ENCODE measurements at places on chromosomes 4 and X.

GRCh38 chrX:22063284-22063683, 31.2 kb downstream of the PHEX start:
- peak; percentile 13 for DNase-seq

DNA sequence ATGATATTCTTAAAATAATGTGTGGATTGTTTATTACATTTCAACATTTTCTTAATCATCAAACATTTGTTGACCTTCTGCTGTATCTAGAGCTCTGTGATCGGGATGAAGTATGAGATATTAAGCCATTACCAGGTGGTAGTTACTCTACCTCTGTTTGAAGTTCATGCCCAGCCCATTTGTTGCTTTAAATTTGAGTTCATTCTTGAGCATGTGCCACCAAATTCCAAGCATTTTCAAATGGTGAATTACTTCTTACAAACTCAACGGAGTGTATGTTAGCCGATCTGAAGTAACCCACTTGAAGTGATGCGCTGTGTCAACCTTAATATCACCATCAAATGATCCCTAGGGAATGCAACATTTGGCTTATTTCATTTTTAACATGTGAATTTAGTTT, 7.3 kb upstream of the DTHD1 start:
- DNase-seq = no peak

- no peak for DNase-seq
These were observed 61.2 kb downstream of the SH3BGRL start for GRCh38 chrX:81263059-81263458.

DNA sequence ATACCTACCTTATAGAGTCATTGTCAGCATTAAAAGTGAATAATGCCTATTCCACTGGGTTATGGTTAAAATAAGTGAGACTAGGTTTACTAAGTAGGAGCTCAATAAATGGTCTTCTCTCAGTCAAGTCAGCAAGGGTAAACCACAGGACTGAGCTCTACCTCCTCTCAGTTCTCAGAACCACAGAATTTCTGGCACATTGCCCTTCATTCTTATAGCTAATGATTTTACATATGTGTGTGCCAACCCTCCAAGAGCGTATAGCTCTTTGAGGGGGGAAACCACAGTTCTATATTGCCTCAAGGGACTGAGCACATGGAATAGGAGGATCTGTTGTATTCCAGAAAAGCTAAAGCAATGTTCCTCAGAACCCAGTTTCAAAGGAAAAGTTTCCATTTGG, 124.8 kb downstream of the ATG4A start:
- DNase-seq = peak; percentile 8

DNA sequence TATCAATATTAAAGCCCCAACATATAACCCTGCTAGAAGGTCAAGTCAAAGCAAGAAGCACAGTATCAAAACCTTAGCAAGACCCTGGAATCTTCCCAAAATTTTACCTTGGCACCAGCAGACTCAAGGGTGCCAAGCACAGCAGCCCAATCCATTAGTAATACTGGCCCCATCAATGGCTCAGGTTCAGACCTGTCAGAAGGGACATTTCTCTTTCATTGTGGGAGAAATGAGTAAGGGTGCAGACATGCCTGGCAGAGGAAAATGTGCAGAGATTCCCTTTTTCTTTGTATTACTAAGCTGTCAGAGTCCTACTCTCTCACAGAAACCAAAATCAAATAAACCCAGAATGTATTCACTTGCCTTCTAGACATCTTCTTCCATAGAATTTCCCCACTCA, 203.9 kb downstream of the EVC2 start:
- DNase-seq = no peak

GRCh38 chr4:34181311-34181841, 2062.9 kb downstream of the ARAP2 start:
- DNase-seq = peak; percentile 91

DNA sequence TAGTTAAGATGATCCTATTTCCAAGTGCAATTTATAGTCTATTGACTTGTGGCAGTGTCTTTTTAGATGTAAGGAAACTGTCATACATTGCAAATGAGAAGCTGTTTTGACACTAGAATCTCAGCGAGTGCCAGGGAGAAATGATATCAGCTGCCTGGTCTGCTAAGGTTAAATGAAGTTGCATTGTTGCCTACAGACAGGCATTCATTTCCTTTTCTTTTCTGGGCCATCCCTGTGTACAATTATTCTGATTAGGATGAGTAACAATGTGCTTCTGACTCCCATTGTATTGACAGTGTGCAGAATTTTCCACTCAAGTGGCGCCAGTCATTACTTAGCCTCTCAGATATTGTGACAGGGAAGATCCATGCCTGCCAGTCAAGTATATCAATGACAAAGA, 231.2 kb downstream of the GPAT3 start:
- no peak for DNase-seq

GRCh38 chrX:141405853-141406492, 163.7 kb upstream of the SPANXC start:
- peak; percentile 40 for DNase-seq

DNA sequence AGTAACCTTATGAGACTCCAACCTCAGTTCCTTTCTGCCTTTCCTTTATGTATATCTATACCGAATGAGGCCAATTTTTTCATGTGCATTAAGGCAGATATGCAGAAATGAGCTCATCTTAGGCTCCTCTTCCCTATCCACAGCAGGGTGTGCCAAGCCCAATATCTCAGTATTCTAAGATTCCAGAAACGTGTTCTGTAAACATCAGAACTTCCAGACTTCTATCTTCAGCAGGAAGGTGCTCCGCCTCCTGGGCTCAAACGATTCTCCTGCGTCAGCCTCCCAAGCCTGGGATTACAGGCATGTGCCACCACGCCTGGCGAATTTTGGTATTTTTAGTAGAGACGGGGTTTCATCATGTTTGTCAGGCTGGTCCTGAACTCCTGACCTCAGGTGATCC, 31.0 kb upstream of the CCNG2 start:
- DNase-seq = no peak

- DNase-seq = peak; percentile 16
These were observed 228.1 kb upstream of the PPARGC1A start for GRCh38 chr4:24117975-24118374.

DNA sequence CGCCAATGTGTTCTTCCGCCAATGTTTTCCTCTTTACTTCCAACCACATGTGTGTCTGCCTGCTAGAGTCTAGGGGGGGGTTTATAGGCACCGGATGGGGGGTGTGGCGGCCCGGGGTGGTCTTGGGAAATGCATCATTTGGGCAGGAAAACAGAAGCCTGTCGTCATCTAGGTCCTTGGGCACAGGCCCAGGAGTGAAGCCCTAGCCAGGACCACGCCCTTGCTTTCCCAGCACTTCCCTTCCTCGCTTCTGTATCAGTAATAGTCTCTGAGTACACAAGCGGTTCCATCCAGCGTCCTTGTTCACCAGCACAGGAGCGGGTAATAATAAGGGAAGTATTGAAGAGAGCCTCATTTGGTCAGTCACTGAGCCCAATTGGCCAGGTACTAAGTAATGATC, 74.5 kb downstream of the QDPR start:
- no peak for DNase-seq

DNA sequence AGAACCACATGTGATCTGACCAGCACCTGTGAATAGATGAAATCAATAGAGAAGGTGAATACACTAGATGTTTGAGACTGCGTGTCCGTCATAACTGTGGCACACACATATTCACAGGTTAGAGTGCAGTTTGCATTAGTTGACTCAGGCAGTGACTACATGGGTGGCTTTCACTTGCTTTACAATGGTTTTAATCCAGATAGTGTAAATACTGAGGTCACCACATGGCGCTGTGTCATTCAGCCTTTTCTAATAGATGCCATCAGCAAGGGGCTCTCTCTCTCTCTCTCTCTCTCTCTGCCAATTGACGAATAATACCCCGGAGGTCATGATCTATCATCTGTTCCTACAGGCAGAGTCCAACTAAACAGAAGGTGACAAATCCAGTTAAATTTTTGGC, 30.7 kb upstream of the FGF13 start:
- DNase-seq = no peak

GRCh38 chr4:151736361-151736760, 24.4 kb downstream of the GATB start:
- no peak for DNase-seq

GRCh38 chrX:78831523-78831922, 84.0 kb downstream of the LPAR4 start:
- no peak for DNase-seq

DNA sequence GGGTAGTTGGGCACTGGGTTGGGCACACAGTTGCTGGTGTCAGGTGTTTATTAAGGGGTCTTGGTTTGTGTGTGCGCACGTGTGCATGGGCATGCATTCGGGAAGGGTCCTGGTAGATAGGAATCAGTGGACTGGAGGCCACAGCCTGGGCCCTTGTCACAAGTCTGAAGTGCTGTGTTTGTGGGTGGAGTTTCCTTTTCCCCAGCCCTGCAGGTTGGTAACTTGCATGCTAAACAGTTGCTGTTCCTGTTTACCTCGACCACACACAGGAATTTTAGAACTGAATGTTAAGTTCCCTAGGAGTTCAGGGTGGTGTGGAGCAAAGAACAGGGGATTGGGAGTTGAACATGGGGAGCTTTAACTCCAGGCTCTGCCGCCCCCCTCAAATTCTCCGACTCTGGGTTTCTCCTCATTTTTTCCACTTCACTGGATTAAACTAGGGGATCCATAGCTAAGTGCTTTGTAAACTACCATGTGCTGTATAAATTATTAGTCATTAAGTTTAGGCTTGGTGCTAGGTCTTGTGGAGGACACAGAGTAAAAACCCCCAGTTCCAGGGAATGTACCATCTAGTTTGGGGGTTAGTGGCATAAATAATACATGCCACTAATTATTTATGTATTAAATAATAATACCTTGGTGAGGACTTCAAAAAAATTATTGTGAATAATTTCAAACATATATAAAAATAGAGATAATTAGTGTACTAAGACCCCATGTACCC, 49.0 kb downstream of the STARD8 start:
- no peak for DNase-seq

DNA sequence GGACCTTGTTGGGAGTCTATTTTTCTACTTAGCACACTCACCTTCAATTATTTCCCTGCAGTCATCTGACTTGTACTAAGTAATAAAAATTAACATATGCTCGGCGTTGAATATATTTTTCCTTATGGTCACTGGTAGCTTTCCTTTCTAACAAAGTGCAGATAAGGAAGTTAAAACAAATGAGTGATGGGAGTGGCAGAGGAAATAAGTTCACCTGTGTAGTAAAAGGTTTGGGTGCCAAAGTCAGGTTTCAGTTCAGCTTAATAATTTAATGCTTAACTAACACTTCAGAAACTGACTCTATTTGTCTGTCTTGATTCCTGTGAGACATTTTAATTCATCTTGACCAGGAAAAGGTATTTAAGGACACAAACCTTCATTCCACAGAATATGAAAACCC, 184.4 kb downstream of the PCDH7 start:
- no peak for DNase-seq

GRCh38 chrX:86604607-86605006, 456.4 kb downstream of the DACH2 start:
- no peak for DNase-seq

- DNase-seq = no peak
These were observed 1756.9 kb upstream of the TENM3 start for GRCh38 chr4:180486342-180486741.

GRCh38 chr4:1410491-1411325, 4.5 kb upstream of the NKX1-1 start:
- DNase-seq = peak; percentile 54

DNA sequence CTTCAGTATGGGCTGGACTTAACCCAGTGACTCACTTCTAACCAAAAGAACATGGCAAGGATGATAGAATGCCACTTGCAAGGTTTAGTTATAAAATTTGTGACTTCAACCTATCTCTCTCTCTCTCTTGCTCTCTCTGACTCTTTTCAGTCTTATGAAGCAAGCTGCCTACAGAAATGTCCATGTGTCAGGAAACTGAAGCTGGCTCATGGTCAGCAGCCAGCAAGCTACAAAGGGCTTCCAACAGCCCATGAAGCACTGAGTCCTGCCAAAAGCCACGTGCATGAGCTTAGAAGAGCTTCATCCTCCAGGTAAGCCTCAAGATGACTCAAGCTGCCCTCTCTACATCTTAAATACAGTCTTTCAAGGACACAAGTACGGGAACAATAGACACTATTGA, 100.3 kb downstream of the HS3ST1 start:
- no peak for DNase-seq

- DNase-seq = peak; percentile 42
These were observed 26.5 kb downstream of the SPARCL1 start for GRCh38 chr4:87502580-87503238.

GRCh38 chrX:50068285-50068563, 132.6 kb downstream of the AKAP4 start:
- no peak for DNase-seq

GRCh38 chr4:86220121-86220520, 139.7 kb downstream of the MAPK10 start:
- peak; percentile 85 for DNase-seq

- DNase-seq = no peak
These were observed 171.9 kb downstream of the LDB2 start for GRCh38 chr4:16726368-16727050.

DNA sequence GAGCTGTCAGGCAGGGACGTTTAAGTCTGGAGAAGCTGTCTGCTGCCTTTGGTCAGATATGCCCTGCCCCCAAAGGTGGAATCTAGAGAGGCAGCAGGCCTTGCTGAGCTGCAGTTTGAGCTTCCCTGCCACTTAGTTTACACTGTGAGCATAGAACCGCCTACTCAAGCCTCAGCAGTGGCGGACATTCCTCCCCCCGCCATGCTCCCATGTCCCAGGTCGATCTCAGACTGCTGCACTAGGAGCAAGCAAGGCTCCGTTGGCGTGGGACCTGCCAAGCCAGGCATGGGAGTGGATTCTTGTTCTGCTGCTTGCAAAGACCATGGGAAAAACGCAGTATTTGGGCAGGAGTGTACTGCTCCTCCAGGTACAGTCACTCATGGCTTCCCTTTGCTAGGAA, 24.3 kb downstream of the PLK4 start:
- no peak for DNase-seq

DNA sequence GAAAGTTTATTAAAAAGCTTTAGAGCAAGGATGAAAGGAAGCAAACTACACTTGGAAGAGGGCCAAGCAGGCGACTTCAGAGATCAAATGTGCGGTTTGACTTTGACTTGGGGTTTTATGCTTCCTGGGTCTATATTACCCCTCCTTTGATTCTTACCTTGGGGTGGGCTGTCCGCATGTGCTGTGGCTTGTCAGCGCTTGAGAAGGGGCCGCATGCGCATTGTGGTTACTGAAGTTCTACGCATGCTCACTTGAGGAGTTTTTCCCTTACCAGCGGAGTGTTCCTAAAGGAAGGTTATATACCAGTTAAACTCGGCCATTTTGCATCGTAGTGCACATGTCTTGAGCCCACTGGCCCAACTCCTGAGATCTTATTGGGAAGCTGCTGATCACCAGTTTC, 9.9 kb downstream of the ZNF157 start:
- DNase-seq = no peak

GRCh38 chr4:105637408-105638176, 70.9 kb downstream of the INTS12 start:
- peak; percentile 57 for DNase-seq
